ENCODE measurements at places on chromosomes 12 and 14.

- no peak for DNase-seq
Observed at GRCh38 chr12:73362666-73363065, 1090.5 kb downstream of the TRHDE start.

- DNase-seq, result no peak
Observed at GRCh38 chr14:68736471-68736871, 56.4 kb downstream of the ZFP36L1 start.

GRCh38 chr12:109879351-109880042, 844 bp downstream of the GLTP start:
- DNase-seq, result no peak

GRCh38 chr14:72679141-72679535, 214.8 kb downstream of the DPF3 start:
- DNase-seq, result no peak

DNA sequence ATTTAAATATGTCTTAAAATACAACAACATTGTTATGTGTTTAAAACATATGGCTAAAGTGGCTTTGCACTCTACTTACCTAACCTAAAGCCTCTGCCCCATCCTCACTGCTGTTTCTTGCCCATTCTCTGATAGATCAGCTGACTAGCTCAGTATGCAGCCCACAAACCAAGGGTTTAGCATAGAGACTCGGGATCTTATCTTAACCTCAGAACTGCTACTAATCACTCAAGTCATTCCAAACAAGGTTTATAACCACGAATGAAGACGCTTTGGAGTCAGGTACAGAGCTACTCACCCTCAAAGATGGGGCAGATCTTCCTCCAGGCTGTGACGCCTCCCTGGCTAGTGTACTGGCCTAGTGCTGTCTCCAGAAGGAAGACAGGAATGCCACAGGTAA, 19.3 kb downstream of the SLC6A13 start:
- no peak for DNase-seq

DNA sequence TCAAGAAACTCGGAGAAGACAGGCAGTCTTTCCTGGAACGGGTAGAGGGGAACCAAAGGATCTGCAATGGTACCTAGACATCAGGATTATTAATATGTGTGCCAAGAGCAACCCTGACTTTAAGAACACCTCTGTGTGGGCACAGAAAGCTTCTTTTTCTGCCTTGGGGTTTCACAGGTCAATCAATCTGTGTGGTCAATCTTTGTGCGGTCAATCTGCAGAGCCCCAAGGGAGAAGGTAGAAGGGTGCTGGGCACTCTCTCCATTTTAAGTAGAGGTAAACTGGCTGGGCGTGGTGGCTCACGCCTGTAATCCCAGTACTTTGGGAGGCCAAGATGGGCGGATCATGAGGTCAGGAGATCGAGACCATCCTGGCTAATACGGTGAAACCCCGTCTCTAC, 100.7 kb downstream of the ARF6 start:
- DNase-seq, result no peak

DNA sequence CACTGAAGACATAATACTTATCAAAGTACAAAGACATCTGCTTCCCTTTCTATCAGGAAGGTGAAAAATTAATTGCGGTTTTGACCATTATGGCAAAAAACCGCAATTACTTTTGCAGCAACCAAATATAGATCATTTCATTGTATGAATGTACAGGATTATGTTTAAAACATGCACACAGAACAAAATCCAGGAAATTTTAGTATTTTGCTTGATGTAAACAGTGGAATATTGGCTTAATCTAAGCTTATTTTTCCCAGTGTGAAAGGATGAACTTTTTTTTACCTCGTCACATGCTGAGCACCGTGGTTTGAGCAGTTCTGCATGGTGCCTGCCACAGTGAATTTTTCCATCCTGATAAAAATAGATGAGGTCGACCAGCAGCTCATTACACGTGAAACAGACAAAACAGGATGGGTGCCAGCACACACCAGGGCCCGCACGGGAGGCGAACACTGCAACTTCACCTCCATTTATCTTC, 121.2 kb downstream of the PRICKLE1 start:
- DNase-seq, result no peak

- no peak for DNase-seq
Observed at GRCh38 chr12:46439793-46440511, 67.4 kb upstream of the SLC38A2 start.

DNA sequence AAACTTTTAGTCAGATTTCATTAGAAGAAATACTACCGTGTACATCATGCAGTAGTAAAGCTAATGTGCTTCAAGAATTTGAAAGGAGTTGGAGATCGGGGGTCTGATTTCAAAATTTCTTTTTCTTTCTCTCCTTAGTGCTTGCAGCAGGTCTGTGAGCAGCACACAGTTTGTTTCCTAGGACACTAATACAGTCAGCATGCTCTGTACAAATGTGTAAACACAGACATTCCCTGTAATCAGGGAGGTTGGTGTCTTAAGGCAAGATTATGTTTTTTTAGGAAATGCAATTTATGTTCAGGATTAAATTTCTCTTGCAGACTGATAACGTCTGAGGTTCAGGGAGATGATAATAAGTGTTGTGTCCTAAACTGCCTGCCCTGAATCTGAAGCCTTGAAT, 142.7 kb downstream of the ALX1 start:
- no peak for DNase-seq

GRCh38 chr12:46089414-46090162, 99.2 kb upstream of the SCAF11 start:
- no peak for DNase-seq

All from stimulated activated CD4-positive, alpha-beta T cell treated with anti-CD3 and anti-CD28 coated beads, Interleukin-1b, Interleukin-23, amount 100 ng/mL, for 48 hours (primary cell).